ENCODE measurements at places on chromosomes 12 and 14.

DNA sequence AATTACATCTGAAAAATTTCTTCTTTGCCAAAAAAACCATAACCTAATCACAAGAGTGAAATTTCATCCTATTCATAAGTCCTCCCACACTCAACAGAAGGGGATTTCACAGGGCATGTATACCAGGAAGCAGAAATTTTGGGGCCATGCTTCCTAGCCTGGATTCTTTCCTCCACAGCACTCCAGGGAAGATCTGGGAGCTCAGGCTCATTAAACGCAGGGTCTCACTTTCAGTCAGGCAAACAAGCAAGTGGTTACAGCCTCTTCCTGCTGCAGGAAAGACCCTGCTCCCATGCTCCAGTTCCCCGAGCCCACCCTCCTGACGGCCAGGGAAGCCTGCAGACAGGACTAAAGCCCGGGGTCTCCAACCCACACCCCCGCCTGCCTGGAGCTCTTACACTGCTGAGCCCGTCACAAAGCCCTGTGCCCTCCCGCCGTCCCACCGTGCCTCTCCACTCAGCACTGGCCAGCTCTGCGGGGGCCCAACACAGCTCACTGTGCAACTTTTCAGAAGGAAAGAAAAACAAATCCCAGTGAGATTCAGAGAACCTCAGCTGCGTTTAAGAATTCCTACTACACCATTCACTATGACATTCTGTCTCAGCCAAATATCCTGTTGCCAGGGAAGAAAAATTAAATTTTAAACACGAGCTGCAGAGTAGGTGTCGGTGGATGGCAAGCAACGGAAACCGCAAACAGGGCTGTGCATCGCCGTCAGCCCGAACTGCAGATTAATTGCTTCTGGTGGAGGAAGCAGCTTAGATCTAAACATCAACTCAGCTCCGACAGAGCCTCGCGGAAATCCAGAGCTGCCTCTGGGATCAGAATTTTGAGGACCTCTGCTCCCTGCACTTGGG is 106.7 kb upstream of the SFSWAP start:
- no peak for DNase-seq

DNA sequence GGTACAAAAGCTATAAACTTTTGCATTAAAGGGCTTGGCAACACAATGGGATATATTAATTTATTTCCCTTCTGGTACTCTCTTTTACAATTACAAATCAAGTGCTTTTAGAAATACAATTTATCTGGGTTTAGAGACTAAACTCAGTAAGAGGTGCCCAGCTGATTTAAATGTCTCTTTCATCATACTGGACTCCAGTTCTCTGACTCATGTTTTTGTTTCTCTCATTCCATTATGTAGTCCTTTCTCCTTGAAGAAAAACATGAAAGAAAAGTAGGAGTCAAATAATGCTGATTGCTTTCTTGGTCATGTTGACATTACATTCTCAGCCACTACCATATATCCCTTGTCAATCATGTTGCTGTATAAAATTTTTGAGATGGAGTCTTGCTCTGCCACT is 36.3 kb upstream of the CFL2 start:
- DNase-seq: no peak

GRCh38 chr12:53973236-53974042 is 513 bp downstream of the HOXC11 start:
- DNase-seq: no peak

DNA sequence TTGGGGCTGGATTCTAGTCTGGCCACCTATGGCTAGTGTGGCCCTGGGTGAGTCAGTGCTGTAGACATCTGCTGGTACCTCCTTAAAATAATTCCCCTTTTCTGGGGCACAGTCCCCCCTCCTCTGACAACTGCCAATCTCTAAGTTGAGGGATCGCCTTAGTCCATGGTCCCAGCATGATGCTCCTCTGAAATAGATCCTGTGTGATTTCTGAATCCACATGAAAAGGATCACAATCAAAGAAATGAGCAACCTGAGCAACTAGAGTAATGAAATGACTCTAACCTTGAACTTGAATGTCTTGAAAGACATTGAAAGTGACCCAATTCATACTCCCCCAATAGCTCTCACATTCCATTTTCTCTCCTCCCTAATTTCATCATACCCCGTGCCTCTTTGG is 332.5 kb downstream of the VRK1 start:
- DNase-seq: no peak

DNA sequence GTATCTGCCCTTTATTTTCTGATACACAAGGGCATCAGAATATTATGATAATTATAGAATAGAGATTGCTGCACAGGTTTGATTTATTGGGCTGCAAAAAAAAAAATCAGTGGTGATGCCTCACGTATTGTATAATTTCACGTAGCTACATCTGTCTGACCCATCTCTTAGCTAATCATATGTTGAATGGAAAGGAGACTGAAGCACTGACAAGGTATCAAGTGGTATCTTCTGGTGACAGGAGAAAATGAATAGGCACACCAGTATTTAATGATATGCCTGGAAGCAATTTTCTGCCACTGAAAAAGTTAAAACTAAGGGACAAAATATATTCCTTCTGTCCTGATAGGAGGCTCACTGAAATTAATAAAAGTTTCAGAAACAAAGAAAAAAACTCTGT is 837.2 kb upstream of the FBXO33 start:
- DNase-seq: no peak

DNA sequence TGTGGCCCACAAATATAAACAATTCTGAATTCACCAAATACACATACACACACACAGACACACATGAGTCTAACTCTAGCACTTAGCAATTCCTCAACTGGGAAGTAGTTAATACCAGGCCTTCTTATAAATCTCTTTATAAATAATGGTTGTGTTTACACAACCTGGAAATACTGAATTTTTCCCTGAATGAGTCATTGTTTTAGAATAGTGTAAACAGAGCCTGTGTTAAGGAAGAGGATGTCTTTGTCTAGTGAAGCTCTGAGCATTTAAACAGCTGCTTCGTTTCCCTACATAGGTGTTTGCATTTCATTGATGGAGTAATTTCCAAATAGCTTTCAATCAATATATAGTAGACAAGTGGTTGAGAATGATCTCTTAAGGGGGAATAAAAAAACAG is 218.8 kb downstream of the BTG1 start:
- DNase-seq: no peak

- no peak for DNase-seq
Observed at GRCh38 chr14:69318901-69319475, 59.0 kb downstream of the GALNT16 start.

- DNase-seq: no peak
Observed at GRCh38 chr14:90184571-90185266, 71.6 kb upstream of the PSMC1 start.

- DNase-seq: no peak
Observed at GRCh38 chr12:121975021-121975420, 46.7 kb upstream of the BCL7A start.

DNA sequence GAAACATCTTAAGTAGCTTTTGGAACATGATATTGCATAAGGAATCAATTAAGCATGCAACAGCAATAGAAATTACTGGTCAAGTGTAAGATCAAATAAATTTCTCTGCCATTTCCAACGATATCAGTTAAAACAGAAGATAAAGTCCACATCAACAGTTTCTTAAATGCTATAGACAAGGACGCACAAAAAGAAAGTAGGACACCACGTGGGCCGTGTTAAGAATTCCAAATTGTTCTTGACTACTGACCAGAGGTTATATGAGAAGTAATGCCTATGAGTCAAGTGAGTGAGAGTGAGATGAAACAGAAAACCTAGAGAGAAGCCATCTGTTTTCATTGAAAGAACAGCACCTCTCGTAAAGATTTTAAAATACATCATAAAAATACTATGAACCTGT is 318.2 kb downstream of the TMEM117 start:
- no peak for DNase-seq

GRCh38 chr12:49264466-49264872 is 413 bp upstream of the TUBA1C start:
- DNase-seq: peak; percentile 47

DNA sequence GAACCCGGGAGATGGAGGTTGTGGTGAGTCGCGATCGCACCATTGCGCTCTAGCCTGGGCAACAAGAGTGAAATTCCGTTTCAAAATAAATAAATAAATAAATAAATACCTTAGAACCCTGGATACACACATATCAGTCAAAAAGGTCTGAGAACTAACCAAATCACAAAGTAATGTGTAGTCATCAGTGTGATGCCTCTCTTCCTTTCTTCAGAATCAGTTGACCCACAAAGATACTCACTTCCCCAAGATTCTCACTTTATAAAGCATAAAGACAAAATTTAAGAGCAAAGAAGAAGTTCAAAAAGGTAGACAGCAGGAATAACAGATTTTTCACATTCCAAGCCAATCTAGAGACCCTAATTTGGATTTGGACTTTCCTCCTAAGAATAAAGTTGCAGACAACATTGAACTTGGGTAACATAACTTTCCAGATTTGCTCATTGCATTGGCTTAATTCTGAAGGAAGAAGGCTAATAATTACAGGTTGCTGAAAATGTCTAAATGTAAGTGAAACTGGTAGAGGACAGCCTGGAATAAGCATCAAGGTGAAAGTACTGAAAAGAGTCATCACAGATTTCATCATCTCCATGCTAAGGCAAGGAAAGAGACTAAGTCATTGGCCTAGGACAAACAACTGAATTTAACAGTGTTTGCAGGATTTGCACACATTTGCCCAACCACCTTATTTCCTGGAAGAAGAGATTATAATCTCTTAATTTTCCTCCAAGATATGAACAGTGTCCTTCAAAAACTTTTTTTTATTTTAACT is 17.4 kb downstream of the TMED10 start:
- no peak for DNase-seq

DNA sequence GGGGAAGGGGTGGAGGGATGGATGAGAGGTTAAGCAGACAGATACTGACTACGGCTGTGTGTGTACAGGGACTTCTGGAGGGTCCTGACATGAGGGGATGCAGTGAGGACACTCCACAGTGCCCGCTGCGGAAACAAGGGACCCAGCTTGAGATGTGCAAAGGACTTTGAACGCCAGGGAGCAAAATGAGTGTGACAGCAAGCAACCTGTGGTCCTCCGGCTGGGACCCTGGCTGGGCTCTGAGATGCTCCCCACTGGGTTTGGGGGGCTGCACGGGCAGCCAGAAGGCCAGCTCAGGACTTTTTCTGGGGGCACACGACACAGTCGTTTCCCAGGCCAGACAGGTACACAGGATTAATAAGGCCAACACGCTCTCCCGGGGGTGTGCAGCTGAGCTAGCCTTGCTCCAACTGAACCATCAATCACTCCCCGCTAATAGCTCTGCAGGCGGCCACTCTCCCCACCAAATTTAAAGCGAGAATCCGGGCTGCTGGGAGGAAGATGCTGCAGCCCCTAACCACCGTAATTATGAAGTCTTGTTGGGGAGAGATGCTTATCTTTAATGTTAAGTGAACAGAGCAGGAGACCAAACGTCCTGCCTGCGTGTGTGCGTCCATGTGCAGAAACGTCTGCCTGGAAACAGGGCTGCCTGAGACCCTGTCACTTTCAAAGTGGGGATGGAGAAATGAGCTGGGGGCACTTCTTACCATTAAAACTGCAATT is 51.6 kb upstream of the DLK1 start:
- DNase-seq: no peak

DNA sequence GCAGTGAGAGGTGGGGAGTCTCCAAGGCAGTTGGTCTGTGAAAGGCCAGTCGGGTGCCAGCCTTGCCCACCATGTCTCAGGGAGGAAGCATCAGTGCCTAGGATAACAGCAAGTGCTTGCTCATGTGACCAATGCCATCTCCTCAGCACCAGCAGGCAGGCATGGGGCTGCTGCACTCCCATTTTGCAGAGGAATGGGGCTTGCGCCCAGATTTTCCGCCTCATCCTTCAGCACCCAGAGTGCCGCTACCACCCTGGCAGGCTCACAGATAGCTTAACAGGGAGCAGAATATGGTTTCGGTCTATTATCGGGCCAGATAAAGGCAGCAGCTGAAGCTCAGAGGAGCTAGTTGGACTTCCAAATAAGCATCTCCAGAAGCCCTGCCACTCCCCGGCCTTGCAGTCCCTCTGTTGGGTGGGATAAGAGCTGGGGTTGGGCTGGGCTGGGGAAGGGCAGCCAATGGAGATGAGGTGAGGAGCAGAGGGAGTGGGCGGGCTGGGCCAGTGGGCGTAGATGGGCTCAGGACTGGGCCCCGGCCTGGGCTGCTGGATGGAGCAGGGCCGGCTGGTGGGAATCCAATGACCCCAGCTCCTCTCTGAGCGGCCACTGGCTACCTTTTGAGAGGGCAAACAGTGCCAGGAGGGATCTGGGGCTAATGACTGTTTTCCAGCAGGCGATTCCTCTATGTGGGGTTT is 8.4 kb upstream of the KRT80 start:
- no peak for DNase-seq

DNA sequence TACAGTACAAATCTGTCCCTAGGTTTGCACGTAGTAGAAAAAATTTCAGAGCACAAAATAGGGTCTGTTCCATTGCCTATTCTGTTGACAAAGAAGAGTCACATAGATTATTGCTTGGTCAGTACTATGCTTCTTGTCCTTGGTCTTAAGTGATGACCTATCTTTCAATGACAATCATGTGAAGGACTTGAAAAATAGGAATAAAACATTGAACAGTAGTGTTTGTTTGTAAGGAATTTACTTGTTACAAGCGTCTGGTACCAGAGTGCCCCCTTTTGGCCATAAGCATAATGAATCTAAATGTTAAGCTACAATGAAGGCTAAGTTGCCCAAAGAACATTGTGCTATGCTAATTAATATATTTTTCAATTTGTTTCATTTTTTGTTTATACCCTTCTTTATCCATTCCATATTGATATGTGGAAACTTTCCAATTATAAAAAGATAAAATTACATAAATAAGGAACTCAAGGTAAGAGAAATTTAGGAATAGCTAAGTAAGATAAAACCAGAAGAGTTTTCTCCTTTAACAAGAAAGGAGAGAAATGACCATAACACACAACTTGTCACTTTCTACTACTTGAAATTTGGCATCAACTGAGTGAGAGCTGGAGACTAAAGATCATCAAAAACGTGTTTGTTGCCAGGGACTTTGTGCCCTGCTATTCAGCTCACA is 204.7 kb downstream of the EPS8 start:
- DNase-seq: no peak

GRCh38 chr14:72333357-72333756 is 401.1 kb downstream of the RGS6 start:
- DNase-seq: no peak

DNA sequence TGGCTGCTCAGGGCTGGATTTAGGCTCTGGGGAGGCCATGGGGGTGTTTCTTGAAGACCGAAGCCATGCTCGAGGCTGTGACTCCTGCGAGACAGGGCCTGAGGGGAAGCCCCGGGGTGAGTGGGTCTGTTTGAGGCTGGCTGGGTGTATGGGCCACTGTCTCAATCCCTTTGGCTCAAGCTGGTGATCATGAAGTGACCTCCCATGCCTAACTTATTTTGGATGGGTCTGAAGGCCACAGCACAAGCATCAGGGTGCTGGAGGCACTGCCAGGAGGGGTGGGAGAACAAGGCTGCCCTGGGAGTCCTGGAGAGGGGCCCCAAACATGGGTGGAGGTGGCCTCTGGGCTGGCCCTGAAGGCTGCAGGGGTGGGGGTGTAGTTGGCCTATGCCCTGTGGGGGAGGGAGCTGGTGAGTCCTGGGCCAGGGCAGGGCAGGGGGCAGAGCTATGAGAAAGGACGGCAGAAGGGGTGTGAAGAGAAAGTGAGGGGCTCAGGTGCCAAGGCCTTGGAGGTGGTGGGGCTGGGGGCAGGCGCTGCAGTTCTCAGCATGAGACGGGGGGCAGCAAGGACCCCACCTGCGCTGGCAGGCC is 100.9 kb downstream of the KIF26A start:
- DNase-seq: no peak

Measured in stimulated activated CD4-positive, alpha-beta T cell treated with anti-CD3 and anti-CD28 coated beads, Interleukin-1b, Interleukin-23, amount 100 ng/mL, for 24 hours (primary cell).